ENCODE measurements at places on chromosomes 12 and 14.

- no peak for DNase-seq
Observed at GRCh38 chr14:58944343-58944967, 244.0 kb upstream of the DAAM1 start.

DNA sequence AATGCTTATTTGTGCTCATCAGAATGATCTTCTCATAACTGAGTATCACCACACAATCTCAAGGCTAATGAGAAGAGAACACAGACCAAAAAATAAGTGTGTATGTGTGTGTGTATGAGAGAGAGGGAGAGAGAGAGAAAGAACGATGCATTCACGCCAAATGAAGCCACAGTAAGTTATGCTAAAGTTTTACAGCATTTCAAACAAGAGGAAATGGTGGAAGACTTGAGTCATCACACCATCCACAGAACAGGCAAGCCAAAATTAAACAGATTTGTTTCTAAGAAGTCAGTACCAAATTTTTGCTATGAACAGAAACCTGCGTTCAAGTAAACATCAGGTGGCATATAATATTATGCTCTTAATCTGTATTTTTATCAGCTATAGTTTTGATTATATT lies 141.2 kb downstream of the MED13L start:
- no peak for DNase-seq

- no peak for DNase-seq
Observed at GRCh38 chr14:73402579-73402978, 55.8 kb downstream of the NUMB start.

DNA sequence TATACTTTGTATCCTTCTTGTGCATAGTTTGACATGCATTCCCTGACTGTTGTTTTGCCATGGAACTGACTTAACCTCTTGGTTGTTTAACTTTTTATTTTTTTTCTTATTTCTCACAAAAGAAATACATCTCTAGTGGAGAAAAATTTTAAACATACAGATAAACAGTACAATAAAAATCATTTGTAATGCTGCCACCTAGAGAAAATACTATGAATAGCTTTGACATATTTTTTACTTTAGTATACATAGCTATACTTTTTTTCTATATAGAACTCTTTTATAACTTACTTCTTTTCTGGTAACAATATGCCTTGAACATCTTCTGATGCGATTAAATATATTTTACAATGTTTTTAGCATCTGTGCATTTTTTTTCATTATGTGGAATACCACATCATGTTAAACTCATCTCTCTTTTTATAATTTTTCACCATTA lies 184.5 kb downstream of the AKAP6 start:
- DNase-seq, result no peak

DNA sequence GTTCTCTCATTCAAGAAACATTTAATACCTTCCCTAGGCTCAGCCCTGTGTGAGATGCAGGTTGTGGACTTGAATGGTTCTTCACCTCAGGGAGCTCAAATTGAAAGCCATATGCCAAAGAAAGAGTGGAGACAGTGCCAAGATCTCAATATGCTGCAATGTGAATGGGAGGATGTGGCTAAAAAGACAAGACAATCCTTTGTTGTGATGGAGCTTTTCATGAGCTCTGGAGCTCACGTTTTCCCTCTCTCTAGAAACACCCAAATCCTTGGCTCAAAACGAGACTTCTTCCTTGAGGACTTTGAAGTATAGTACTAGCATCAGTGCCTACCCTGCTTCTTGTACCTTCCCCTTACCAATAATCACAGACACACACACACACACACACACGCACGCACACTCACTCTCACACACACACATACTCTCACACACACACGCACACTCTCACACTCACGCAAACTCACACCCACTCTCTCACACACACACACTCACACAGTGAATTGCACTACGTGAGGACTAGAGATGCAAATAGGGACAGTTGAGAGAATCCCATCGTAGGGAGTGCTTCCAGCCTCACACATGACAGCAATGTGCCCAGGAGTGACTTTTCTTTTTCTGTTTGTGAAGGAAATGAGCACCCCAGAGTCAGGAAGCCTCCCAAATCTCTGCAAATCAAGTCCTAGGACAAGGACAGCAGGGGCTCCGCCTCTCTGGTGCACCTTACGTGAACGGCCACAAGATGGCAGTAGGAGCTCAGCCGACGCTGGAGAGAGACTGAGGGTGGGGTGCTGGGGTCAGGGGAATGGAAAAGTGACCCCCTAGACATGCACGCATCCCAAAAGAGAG lies 231.4 kb downstream of the PCNX1 start:
- peak; percentile 34 for DNase-seq

GRCh38 chr14:91418387-91419043 lies 895 bp upstream of the CCDC88C start:
- peak; percentile 83 for DNase-seq

- no peak for DNase-seq
Observed at GRCh38 chr14:23321572-23322547, 603 bp downstream of the PABPN1 start.

GRCh38 chr12:113087193-113087592 lies 30.7 kb downstream of the DTX1 start:
- DNase-seq, result no peak

- DNase-seq, result no peak
Observed at GRCh38 chr14:24253936-24254335, 9.0 kb downstream of the TGM1 start.

- no peak for DNase-seq
Observed at GRCh38 chr12:126191031-126191891, 1126.0 kb downstream of the AACS start.

DNA sequence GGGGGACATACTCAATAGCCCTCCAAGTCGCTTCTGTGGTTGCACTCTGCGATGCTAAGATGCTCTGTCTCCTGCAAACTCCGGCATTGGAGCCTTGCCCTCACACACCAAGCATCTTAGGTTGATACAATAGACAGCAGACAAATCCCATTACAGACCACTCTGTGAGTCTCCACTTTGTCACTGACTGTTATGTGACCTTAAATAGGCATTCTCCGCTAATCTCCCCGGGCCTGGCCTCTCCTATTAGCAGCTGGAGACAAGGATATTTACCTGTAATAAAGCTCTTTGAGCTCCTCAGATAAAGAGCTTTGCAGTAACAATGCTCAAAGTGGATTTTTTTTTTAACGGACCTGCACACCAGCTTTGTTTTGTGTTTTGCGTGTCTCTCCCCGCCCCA lies 479.7 kb upstream of the TBX3 start:
- no peak for DNase-seq

DNA sequence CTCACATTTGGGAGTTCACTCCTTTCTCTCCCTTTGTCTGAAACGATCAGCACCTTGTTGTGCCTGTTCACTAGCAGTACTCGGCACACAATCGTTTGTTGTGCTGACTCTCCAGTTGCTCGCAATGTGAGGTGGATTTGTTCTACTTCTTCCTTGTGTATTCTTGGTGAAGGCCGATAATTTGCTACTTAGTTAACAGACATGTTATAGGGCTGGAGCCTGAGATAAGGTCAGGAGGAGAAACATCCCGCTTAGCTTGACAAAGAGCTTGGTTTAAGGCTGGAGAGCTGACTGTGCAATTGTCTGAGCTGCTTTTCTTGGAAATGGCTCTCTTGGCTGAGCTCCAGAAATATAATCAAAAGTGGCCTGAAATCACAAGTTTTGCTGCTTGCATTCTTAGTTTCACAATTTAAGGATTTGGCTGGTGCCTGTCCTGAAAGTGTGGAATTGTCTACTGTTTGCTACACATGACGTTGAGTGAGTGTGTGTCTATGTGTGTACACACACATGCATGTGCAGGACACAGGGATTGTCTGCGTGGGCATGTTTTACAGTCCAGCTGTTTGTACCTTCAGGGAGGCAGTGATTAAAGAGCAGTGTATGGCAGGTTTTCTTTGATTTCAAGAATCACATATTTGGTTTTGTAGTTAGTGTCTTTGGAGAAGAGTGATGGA lies 77.7 kb downstream of the ARF6 start:
- no peak for DNase-seq

DNA sequence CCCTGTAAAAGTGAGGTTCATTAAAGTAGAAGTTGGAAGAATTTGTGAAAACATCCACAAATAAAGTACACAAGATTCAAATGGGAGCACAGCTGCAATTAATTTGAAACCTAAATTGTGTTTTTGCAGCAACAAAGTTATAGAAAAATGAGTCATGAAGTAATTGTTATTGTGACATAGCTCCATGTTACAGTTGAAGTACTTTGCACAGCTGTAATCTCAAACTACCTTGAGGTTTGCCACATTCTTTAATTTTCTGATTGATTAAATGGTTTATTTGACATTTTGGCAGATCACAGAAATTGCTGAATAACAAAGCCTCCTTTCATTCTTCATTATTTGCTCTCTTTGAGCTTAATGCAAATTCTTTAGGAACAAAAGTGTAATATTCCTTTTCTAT lies 111.3 kb downstream of the RMST start:
- no peak for DNase-seq

GRCh38 chr14:67477926-67478799 lies 10.4 kb downstream of the TMEM229B start:
- DNase-seq, result no peak

DNA sequence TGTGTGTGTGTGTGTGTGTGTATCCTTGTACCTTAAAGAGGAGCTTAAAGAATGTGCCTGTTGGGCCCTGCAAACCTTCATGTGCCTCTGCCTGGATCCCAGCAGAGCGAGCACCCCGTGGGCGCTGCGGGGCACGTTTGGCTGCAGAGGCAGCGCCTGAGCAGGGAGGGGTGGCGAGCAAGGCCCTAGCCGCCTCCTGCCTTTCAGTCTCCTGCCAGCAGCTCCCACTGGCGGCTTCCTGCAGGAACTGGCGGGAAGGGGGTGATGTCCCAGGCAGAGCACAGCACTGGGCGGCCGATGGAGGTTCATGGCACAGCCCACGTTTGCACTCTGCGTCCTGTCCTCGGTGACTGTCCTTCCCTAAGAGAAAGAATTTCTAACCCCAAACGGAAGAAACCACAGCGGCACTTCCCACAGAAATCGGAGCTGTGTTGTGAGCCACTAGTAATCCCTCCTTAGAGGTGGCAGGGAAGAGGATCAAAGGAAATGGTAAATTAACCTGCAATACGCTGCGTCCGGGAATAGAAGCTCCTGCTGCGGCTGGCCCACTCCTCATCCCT lies 19.8 kb downstream of the ZBTB42 start:
- DNase-seq, result no peak

DNA sequence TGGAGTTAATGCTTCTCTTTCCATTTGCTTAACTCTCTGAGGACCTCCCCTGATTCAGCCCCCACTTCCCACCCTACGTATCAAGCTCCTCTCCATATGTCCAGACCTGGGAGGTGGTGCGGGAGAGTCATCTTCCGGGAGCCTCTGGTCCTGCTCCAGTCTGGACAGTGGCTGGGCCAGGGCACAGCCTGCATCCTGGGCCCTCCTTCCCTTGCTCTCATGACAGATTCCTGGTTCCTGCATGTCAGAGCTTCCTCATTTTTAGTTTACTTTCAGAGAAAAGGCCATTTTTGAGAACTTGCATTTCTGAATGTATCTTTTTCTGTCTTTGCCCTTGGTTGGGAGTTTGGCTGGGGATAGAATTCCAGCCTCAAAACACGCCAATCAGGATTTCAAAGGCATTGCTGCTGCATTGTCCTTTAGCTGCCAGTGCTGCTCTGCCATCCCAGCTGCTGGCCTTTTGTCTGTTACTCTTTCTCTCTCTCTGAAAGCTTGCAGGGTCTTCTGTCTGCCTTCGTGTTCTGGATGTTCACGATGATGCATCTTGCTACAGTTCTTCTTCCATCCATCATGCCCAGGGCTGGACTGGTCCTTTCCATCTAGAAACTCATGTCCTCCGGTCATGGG lies 54.7 kb downstream of the SLC6A12 start:
- DNase-seq, result no peak

GRCh38 chr12:94080341-94081009 lies 67.9 kb upstream of the PLXNC1 start:
- DNase-seq, result no peak
